Osteoblast (primary cell): ENCODE measurements at places on chromosomes 5 and 9.

- H3K27me3 ChIP-seq = no peaks in the 10 kb centered on the region
- no peaks in the 10 kb centered on the region for H3K4me1 ChIP-seq
- DNase-seq = no peak
- H3K36me3 ChIP-seq = no peaks in the 10 kb centered on the region
- no peak overlapping the region for H3K4me3 ChIP-seq
- no peak overlapping the region for H3K27ac ChIP-seq
Observed at GRCh38 chr5:122484103-122484502, 172.1 kb downstream of the SNCAIP start.

DNA sequence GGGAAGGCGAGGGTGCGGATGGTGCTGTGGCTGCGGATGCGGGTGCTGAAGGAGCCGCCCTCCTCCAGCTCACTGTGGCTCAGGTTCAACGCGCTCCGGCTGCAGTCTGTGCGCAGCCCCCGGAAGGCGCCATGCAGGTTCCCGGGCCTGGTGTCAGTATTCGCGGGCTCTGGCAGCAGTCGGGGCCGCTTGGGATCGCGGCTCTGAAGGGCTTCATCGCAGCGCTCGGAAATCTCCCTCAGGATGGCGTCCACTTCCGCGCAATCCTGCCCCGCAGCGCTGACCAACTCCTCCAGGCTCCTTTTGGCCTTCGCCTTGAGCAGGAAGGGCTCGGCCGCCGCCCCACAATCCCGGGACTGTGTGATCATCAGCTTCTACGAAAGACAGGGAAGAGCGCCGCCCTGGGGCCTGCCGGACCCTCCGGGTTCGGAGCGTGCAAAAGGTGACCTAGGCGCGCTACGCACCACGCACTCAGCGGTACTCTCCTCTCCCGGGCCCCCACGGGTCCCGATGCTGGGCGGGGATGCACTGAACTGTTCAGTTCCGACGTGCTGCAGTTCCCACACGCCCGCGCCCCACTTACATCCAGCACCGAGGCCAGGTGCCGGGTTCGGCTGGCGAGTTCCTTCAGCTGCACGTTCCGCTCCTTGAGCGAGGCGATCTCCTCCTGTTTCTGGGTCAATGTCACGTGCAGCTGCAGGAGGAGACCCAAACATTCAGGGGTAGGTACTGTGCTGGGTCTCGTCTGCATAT lies 6.5 kb downstream of the MCIDAS start:
- peaks cover 50% of the 10 kb centered on the region for H3K27me3 ChIP-seq
- no peaks in the 10 kb centered on the region for H3K36me3 ChIP-seq
- peaks cover 2% of the 10 kb centered on the region for H3K4me1 ChIP-seq
- DNase-seq = peak; percentile 94

DNA sequence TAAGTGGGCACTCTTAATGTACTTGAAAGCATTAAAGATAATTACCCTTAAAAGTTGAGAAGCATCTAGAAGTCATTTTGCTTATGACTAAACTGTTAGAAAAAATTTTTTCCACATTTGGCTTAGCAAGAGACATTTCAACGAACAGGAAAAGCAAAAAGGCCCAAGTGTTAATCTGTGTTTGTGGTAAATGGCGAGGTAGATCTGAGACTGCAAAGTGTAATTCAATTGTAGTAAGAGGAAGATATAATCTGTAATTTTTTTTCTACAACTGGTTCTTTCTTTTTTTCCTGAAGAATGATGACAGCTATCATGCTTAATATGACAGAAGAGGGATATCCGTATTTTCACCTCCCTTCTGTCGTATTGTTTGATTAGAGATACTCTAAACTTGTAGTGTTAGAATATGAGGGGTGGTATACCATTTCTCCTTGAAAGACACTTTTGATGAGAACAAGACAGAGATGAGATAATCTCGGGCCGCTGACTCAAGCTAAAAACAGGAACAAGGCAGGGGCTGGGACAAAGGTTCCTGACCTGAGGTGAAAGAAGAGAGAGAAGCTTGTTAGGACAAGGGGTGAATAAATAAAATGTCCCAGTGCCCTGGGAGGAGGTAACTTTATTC lies 459.3 kb upstream of the ZNF608 start:
- H3K36me3 ChIP-seq = no peaks in the 10 kb centered on the region
- peaks cover 2% of the 10 kb centered on the region for H3K4me1 ChIP-seq
- H3K4me3 ChIP-seq = no peak overlapping the region
- H3K27me3 ChIP-seq = no peaks in the 10 kb centered on the region

DNA sequence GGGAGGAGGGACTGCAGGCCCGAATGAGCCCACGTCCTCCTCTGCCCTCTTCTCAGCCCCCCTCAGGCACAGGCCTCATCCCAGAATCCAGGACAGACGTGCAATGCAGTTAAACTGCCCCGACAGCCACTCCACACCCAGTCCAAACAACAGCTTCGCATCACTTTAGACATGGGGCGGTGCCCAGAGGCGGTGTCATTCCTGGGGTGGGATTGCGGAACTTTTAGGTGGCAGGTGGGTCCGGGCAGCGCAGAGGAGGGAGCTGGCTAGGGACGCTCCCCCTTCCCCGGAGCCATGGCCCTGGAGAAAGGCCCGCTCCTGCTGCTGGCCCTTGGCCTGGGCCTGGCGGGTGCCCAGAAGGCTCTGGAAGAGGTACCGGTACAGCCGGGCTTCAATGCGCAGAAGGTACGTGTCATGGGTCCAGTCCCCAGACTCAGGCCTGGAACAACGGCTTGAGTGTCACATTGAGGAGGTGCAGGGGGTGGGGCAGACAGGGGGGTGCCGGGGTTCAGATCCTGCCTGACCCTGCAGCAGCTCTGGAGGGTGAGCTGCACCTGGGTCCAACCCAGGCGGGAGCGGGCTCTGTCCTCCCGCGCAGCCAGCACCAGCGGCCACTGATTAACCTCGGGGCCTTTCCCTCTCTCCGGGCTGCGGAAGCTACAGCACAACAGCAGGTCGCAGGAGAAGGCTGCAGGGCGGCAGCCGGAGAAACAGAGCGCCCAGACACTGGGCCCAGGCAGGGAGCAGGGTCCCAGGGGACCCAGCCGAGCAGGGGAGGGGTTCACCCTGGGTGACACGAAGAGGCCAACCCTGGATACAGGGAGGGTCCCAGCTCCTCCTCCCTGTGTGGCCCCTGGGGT lies 25.2 kb downstream of the GLT6D1 start:
- H3K27me3 ChIP-seq = peaks cover 2% of the 10 kb centered on the region
- H3K4me1 ChIP-seq = no peaks in the 10 kb centered on the region
- DNase-seq = peak; percentile 77
- no peaks in the 10 kb centered on the region for H3K36me3 ChIP-seq
